ENCODE measurements at places on chromosomes 2 and 18.
A peak's percentile ranks its signal among the peaks of the same experiment; 100 is the strongest.

DNA sequence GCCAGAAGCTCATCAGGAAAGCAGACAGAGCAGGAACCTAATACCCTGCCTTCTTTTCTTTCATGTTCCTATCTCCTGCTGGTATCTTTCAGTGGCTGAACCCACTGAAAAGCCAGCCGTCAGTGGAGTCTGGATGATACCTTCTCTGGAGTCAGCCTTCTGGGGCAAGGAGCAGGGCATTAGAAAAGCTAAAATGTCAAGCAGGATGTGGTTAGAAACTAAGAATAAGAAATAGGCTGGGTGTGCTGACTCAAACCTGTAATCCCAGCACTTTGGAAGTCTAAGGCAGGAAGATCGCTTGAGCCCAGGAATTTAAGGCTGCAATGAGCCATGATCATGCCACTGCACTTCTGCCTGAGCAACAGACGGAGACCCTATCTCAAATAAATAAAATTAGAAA lies 642.0 kb upstream of the FSHR start:
- no peak for DNase-seq

DNA sequence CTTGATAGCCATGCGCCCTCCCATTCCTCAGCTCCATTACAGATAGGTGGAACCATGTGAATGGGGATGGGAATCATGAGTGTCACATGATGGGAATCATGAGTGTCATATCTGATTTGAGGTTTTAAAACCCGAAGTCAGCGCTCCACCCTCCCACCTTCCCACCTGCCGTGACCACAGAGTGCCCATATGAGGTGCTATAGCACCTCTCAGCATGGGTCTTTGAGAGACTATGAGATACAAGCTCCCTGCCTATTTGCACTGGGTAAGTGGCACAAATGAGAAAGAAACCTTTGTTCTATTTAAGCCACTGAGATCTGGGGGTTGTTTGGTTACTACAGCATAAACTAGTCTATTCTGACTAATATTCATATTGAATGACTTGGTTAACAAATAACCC lies 78.5 kb upstream of the PTPRM start:
- no peak for DNase-seq

DNA sequence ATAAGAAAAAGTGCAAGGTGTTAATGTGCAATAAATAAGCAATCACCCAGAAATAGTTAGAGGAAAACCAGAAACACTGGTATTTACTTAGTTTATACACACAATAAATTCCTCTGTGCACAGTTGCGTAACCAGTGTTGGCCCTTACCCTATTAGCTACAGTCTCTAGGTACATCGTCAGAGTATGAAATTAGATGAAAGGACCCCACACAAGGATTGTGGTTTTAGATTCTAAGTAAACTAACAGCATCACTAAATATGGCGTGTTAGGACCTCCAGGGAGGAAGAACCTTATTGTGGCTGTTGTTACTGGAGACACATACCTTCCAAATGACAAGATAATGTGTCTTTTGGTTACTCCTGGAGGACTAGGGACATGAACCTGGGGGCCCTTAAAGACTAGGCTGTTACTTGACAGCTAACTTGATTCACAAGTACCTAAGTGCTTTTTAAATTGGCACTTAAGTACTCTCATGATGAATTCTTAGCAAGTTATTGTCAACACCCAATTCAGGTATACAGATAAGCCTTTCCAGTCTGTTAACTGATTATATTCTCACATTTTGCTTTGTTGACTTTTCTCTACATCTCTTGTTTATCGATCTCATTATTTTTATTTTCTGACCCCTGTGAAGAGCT lies 115.3 kb downstream of the FEZ2 start:
- DNase-seq = no peak

GRCh38 chr2:219460424-219460926 lies 25.8 kb downstream of the SPEG start:
- DNase-seq = no peak

DNA sequence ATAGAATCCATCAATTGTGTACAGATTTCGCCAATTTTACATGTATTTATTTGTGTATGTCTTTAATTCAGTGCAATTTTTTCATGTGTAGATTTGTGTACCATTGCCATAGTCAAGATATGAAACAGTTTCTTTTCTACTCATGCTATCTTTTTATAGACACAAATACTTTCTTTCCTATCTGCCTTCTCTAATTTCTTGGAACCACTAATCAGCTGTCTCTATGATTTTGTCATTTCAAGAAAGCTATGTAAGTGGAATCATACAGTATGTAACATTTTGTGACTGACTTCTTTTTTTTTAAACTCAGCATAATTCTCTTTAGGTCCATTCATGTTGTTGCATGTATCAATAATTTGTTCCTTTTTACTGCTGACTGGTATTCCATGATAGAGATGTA lies 33.3 kb downstream of the KIAA1328 start:
- no peak for DNase-seq

GRCh38 chr2:118865106-118865505 lies 17.7 kb upstream of the EN1 start:
- peak; percentile 39 for DNase-seq

DNA sequence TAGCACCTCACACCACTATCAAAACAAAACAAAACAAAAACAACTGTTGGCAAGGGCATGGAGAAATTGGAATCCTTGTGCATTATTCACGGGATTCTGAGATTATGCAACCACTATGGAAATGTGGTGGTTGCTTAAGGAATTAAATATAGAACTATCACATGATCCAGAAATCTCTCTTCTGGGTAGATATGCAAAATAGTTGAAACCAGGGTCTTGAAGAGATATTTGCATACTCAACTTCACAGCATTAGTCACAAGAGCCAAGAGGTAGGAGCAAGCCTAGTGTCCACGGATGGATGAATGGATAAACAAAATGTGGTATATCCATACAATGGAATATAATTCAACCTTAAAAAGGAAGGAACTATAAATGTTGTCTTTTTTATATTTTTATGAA lies 7.0 kb downstream of the TMEM131 start:
- no peak for DNase-seq

- no peak for DNase-seq
Observed at GRCh38 chr2:43190311-43191052, 35.9 kb downstream of the ZFP36L2 start.

DNA sequence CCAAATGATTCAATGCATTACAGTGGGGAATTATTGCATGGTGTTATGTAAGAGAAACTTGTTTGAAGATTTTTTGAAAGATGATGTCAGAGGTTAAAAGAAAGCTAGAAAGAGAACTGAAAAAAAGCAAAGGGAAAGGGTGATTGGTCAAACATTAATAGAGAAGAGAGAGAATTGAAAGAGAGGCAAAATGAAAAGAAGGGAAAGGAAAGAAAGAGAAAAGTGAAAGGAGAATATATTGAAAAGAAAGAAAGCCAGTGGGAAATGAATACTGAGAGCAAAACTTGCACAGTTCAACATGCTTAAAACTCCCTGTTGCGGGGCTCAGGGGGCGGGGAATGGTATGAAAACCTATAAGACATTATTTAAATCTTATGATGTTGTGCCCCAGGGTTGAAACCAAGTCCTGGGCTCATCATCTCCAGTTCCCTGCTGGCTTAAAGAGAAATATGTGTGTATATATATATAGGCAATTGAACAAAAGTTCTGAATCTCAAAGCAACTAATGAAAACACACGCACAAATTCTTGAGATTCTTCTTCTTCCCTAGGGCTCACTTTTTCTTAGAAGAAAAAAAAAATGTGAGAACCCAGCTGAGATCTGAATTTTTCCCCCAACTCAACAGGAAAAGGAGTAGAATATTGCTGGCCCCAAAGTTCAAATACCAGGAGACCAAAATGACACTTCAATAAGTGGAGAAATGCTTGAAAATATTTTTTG lies 2045.9 kb upstream of the CELF4 start:
- no peak for DNase-seq

- DNase-seq = no peak
Observed at GRCh38 chr18:627231-627630, 30.2 kb upstream of the TYMS start.

- no peak for DNase-seq
Observed at GRCh38 chr2:142952793-142953494, 75.5 kb downstream of the KYNU start.

Data from activated CD4-positive, alpha-beta T cell treated with anti-CD3 and anti-CD28 coated beads for 36 hours (primary cell).